Panc1 (cell line): ENCODE measurements at places on chromosomes 7 and 10.

- no peak overlapping the region for H3K27ac ChIP-seq
- H3K27me3 ChIP-seq: no peaks in the 10 kb centered on the region
- H3K4me1 ChIP-seq: no peaks in the 10 kb centered on the region
- no peak overlapping the region for H3K4me3 ChIP-seq
Observed at GRCh38 chr7:157650801-157651200, 314.0 kb downstream of the DNAJB6 start.

- no peak for DNase-seq
- no peaks in the 10 kb centered on the region for H3K27me3 ChIP-seq
- no peak overlapping the region for H3K4me3 ChIP-seq
- no peak overlapping the region for H3K27ac ChIP-seq
- H3K36me3 ChIP-seq: no peaks in the 10 kb centered on the region
Observed at GRCh38 chr7:40546616-40547501, 412.1 kb downstream of the SUGCT start.

- peak; percentile 13 for DNase-seq
- no peak overlapping the region for H3K27ac ChIP-seq
- no peaks in the 10 kb centered on the region for H3K4me1 ChIP-seq
Observed at GRCh38 chr10:15744217-15744865, 24.6 kb upstream of the ITGA8 start.

DNA sequence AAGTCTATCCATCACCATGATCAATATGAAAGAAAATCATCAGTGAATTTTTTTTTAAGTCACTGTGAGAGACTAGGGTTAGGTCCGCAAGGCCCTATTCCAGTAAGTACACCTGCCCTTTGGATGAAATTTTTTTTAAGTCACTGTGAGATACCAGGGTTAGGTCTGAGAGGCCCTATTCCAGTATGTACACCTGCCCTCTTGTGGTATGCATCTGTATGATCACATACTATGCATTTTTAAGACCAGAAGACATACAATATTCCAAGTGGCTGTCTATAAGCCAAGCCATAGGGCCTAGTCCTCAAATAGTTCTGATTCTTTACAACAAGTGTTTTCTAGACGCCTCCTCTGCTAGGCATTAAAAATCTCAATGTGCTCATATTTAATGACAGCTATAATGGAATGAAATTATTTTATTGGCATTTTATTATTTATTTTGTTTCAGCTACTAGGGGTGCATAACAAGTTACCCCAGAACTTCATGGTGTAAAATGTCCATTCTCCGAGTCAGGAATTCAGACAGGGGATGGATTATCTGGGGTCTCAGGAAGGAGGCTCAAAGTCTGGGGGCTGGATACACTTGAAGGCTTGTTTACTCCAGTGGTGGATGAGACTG lies 53.1 kb downstream of the TEX36 start:
- no peaks in the 10 kb centered on the region for H3K36me3 ChIP-seq
- peaks cover 27% of the 10 kb centered on the region for H3K27me3 ChIP-seq
- peak; percentile 24 for DNase-seq
- no peak overlapping the region for H3K27ac ChIP-seq

DNA sequence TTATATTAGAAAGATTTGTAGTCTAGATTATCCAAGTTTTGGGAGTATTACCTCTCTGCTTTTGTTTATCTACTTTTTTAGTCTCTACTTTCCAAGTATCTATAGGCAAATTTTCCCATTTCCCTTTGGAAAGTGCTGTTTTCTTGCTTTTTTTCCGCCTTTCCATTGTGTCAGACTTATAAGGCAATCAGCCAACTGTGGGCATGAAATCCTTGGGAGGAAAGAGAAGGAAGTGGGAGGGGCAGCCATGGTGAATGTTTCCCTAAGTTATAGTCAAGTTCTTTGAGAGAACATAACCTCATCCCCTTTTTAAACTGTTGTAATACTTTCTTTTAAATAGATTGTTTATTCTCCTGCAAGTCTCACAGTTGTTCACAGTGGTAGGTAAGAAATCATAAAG lies 52.6 kb downstream of the PTEN start:
- no peak for DNase-seq
- no peaks in the 10 kb centered on the region for H3K27me3 ChIP-seq
- no peak overlapping the region for H3K4me3 ChIP-seq
- H3K27ac ChIP-seq: no peak overlapping the region
- H3K36me3 ChIP-seq: no peaks in the 10 kb centered on the region

DNA sequence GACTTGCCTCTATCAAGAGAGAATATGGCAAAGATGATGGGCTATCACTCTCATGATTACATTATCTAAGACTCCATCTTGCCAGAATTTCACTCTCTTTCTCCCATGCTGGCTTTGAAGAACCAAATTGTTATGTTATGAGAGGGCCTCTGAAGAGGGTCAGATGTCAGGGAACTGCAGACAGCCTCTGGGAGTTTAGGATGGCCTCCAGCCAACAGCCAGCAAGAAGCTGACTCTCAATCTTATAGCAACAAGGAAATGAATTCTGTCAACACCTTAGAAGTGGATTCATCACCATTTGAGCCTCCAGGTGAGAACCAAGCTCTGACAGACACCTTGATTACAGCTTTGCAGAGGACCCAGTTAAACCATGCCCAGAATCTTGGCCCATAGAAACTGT lies 33.6 kb downstream of the ZNF22 start:
- H3K4me1 ChIP-seq: no peaks in the 10 kb centered on the region
- no peaks in the 10 kb centered on the region; the same call in 1 of the 2 replicates for H3K27me3 ChIP-seq
- no peaks in the 10 kb centered on the region for H3K36me3 ChIP-seq
- no peak overlapping the region for H3K27ac ChIP-seq

GRCh38 chr10:8405596-8405995 lies 351.1 kb downstream of the GATA3 start:
- no peak for DNase-seq
- H3K4me1 ChIP-seq: no peaks in the 10 kb centered on the region
- no peak overlapping the region for H3K4me3 ChIP-seq
- H3K27me3 ChIP-seq: no peaks in the 10 kb centered on the region

GRCh38 chr10:16799621-16800020 lies 17.6 kb downstream of the RSU1 start:
- no peaks in the 10 kb centered on the region for H3K27me3 ChIP-seq
- no peak for DNase-seq
- no peak overlapping the region for H3K27ac ChIP-seq
- 0 out of 2 replicates have a peak, but pooled peaks cover 4% of the 10 kb centered on the region for H3K4me1 ChIP-seq
- no peak overlapping the region for H3K4me3 ChIP-seq

DNA sequence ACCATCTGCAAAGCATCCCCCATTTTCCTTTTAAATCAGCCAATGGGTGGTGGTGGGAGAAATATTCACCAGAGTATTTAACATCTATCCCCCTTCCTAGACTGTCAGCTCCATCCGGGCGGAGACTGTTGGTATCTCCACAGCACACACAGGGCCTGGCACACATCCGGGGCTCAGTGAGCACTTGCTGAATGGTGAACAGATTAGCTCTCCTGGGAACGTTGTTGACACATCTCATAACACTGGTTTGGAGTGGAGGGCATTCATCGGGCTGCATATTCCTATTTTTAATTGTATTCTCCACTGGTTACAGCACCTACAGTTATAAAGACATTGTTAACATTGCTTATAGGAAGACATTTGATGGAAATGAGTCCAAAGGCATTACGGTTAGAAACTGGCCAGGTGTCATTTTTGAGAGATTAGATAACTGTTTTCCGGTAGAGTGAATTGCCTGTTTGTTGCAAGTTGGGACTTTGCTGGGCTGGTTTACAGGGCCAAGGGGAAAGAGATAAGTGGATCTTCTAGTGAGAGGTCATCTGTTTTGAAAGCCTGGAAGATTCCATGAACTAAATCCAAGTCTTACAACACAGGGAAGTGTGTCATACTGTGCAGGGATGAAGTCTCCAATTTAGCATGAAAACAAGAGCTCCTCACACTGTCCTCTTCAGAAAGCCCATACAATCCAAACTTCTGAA lies 101.8 kb downstream of the EGFR start:
- H3K4me3 ChIP-seq: no peak overlapping the region
- DNase-seq: no peak
- no peaks in the 10 kb centered on the region for H3K27me3 ChIP-seq
- no peaks in the 10 kb centered on the region for H3K36me3 ChIP-seq
- peak overlapping the region; percentile 59 for H3K27ac ChIP-seq

- no peak for DNase-seq
- no peaks in the 10 kb centered on the region for H3K36me3 ChIP-seq
- no peaks in the 10 kb centered on the region for H3K4me1 ChIP-seq
- no peak overlapping the region for H3K4me3 ChIP-seq
Observed at GRCh38 chr7:48390388-48391327, 219.4 kb downstream of the ABCA13 start.

DNA sequence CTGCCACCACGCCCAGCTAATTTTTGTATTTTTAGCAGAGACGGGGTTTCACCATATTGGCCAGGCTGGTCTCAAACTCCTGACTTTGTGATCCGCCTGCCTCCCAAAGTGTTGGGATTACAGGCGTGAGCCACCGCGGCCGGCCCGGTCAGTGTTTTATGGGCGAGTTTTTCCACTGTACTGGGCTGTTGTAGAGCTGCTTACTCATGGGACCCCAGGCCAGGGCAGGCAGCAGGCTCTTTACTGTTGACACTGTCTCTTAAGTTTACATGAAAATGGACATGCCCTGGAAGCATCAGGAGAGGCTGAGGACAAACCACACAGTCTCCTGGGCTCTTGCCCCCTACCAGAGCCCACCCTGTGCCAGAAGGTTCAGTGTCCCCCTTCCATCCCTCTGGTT lies 11.2 kb downstream of the NACAD start:
- no peaks in the 10 kb centered on the region for H3K4me1 ChIP-seq
- no peak overlapping the region for H3K27ac ChIP-seq
- no peak overlapping the region for H3K4me3 ChIP-seq

DNA sequence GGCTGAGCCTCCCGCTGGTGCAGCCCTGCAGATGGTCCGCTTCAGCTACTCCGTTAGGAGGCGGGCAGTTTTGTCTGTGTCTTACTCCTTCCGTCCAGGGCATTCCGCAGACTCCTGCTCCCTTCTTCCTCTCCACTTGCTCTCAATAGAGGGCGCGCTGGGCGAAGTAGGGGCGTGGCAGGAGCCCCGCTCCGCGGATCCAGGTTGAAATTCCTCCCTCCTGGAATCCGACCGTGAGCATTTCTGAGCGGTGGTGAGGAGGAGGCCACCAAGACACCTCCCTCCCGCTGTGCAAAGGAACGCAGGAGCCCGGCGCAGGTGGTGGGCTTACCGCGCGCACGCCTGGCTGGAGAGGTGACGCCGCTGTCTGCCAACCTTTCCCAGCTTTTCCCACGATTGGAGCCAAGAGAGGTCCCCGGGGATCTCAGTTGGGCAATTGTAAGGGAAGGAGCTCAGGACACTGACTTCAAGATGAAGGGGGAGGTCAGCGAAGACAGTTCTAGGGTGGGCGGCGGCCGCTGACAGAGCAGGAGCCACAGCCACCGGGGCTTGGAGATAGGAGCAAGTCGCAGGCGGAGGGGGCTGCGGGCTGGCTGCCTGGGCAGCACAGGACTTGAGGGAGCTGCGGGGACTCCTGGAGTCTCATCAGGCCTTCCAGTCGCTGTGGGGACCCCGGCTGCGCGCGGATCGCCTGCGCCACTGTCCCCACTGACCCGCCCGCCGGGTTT lies 1011.3 kb downstream of the XPNPEP1 start:
- H3K4me1 ChIP-seq: no peaks in the 10 kb centered on the region; the same call in 1 of the 2 replicates
- no peaks in the 10 kb centered on the region for H3K36me3 ChIP-seq
- DNase-seq: no peak
- no peak overlapping the region for H3K27ac ChIP-seq
- H3K27me3 ChIP-seq: peaks cover 3% of the 10 kb centered on the region; the same call in 1 of the 2 replicates

DNA sequence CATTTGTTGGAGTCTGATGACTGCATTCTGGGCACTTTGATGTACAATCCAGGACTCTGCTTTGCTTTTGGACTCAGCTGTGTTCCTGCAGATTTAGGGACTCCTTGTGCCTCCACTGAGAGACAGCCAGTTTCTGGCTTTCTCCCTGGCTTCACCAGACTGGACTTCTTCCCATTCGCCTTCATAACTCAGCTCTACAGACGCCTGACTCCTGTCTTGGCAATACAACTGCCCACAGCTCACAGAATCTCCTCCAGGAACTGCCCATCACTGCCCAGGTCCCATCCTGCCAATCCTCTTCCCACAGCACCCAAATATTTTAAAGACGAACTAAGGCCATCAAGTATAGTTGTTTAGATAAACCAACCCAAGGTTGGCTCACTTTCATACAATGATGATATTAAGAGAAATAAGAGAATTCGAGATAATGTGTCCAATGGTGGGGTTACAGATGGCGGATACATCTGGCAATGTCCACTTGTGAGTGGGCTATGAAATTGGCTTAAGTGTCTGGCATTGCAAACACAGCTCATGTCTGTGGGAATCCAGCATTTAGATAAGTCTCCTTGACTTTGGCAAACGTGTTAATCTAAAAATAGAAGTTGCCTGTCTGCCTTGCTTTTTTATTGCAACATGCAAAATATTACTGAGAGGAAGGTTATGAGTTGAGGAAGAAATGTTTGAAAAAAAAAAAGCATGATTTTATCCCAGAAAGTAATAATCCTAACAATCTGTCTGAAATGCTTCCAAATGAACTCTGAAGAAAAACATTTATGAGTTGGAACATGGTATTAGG lies 95.1 kb downstream of the ITGA8 start:
- peaks cover 2% of the 10 kb centered on the region for H3K27me3 ChIP-seq

DNA sequence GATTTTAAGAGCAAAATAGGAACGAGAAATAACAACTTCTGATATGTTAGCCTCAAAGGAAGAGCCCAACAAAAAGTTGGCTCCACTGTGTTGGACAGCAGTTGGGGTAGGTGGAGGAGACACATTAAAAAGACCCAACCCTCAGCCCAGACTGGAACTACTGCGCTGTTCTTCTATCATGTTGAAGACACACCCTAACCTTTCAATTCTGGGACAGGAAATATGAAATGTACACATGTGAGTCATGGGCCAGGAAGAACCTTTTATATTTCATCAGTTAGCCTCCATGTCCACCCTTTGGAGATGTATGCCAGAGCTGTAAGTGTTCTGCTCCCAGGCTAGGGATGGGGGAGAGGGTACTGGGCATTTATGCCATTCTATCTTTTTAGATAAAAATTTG lies 22.1 kb downstream of the CLDN12 start:
- DNase-seq: no peak
- no peak overlapping the region for H3K27ac ChIP-seq
- no peaks in the 10 kb centered on the region for H3K4me1 ChIP-seq
- H3K4me3 ChIP-seq: no peak overlapping the region

- no peaks in the 10 kb centered on the region for H3K4me1 ChIP-seq
- H3K27me3 ChIP-seq: no peaks in the 10 kb centered on the region
- no peak overlapping the region for H3K4me3 ChIP-seq
- no peaks in the 10 kb centered on the region for H3K36me3 ChIP-seq
Observed at GRCh38 chr10:82221601-82222149, 346.7 kb downstream of the NRG3 start.

GRCh38 chr7:31794851-31795344 lies 107.9 kb downstream of the PPP1R17 start:
- no peaks in the 10 kb centered on the region for H3K4me1 ChIP-seq
- H3K4me3 ChIP-seq: no peak overlapping the region
- no peak for DNase-seq
- H3K27me3 ChIP-seq: no peaks in the 10 kb centered on the region
- no peak overlapping the region for H3K27ac ChIP-seq
- no peaks in the 10 kb centered on the region for H3K36me3 ChIP-seq
